CD4-positive, alpha-beta T cell treated with Interleukin-21 for 1 hour (primary cell): ENCODE measurements at places on chromosomes 2 and 18.

GRCh38 chr2:102356381-102356712 lies 751 bp downstream of the IL18R1 start:
- DNase-seq, result no peak

- no peak for DNase-seq
Measured at GRCh38 chr2:240727913-240728312, 36.2 kb downstream of the AQP12A start.

DNA sequence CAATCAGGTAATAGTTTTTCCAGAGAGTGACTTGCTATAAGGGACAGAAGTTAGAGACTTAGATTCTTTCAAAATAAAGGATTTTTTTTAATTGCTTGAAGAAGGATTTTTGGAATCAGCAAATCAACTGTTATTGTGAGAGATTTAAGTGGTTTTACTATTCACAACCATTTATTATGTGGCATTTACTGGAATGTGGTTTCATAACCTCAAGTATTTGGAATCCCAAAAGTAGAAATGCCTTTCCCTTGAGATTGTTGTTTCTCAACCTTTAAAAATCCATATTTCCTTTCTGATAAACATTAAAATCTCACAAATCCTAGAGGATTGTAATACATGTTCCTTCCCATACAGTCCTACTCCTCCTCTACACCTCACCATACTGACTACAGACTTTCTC lies 5.0 kb downstream of the TANK start:
- DNase-seq, result no peak

DNA sequence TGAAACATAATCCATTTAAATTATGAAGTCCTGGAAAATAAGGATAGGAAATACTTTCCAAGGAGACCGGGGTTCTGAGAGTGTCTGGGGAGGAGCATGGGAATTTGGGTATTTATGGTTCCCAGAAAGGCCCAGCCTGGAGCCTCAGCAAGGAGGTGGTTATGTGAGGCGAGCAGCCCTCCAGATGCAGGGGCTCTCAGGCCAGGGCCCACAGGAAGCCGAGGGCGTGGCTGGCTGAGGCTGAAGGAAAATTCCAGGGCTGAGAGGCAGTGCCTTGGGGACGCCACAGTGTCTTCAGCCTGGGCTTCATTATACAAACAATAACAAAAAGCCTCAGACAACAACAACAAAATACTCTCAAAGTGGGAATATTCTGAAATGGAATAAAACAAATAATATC lies 86.9 kb upstream of the SERPINE2 start:
- no peak for DNase-seq

GRCh38 chr18:46856973-46857372 lies 60.3 kb downstream of the PIAS2 start:
- DNase-seq, result no peak

GRCh38 chr2:101518578-101519492 lies 43.9 kb upstream of the RFX8 start:
- DNase-seq, result no peak

DNA sequence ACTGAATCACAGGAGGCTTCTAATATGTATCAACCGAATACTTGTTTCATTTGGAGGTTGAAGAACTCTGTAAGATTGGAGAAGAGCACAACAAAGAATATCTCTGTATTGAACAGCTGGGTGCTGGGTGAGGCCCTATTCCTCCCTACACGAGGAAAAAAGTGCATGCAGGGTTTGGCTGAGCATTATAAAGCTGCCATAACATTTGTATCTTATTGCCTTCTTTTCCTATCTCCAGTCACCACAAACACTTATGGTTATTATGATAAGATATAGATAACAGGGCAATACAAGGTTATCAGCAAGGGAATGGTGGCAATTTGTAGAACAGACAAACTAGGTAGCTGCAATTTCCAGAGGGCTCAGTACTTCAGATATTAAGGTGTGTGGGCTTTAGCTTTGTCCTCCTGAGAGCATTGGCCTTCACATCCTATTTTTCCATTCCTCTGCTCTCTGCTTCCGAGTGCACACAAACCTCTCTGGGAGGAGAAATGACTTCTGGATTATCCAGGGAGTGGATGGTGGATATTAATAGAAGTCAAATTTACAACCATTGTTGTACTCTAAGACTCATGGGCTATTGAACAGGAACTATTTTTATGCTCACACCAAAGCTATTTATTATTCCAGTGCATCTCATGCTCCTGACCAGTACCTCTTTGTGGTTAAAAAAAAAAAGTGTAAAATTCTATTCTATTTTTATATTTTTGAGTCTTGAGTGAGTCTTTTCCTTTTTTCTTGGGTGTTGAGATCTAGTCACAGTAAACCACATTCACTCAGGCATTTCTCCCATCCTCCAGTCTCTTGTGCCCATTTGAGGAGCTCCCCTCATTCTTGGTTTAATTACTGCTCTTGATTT lies 248.4 kb downstream of the ETAA1 start:
- no peak for DNase-seq

GRCh38 chr2:127143841-127144782 lies 37.2 kb upstream of the BIN1 start:
- no peak for DNase-seq

DNA sequence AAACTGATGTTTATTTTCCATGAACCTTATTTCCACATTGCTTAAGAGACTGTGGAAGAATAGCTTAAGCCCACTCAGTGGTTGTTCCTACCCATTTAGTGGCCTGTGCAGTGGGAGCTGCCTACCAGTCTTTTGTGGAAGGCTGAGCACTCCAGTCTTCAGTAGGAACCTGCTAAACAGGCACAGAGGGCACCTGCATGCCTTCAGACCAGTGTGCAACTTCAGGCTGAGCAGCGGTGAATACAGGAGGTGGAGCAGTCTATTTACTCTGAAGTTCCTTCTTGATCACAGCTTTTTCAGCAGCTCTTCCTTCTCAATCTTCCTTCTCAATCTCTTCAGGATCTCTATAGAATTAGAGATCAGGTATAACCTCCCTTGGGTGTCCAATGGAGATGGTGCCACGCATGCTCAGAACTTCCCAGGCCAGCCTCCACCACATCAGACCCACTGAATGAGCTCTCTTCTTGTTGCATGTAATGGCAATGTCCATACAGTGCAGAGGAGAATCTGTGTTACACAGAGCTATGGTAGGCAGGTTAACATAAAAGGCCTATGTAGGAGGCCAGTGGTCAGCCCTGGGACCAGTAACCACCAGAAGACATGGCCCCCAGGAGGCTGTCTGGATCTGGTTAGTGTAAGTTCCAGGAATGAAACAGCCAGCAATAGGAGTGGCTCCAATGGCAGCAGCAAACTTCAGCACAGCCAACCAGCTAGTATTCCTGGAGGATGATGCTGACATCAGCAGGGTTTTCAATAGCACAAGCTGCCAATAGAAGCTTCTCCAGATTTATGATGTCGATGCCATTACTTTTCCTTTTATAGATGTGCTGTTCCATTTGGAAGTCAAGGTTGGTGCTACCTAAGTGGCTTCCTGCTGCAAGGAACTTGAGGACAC lies 47.9 kb upstream of the MAT2A start:
- DNase-seq, result no peak

DNA sequence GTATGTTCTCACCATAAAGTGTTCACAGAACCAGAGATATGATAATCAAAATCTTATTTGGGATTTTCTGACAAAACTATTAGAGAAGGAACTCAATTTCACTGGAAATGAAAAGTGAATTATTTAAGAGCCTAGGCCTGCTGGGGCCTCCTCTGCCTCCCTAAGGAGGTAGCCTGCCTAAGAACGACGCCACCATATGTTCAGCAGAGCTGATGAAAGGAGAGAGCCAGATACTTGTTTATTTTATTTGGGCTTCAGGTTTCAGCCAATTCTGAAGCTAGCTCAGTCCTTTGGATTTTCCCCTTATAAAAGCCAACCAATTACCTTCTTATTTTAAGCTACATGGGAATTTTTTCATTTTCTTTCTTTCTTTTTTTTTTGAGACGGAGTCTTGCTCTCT lies 433.1 kb upstream of the MAP2 start:
- DNase-seq, result no peak

DNA sequence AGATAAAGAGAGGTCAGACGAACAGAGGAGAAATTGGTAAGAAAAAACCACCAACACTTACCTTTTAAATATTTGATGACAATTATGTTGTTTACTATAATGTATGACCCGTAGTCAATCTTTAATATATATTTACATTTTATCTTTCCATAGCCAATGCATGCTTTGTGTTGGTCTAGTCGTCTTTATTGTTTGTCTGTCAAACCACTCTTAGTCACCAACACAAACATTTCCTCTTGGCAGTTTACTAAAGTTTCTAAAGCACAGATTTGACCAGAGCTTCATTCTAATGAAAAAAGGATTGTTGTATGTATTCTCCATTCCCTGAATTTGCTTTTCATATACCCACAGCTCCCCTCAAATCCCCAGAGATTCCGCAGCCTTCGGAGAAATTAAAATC lies 784.7 kb upstream of the PIK3C3 start:
- DNase-seq, result no peak
